ENCODE measurements at places on chromosomes 6 and 20. TPM values are rescaled to one million over a fixed set of nuclear protein-coding genes. Genes with fewer than 3 reads are reported as not detected.

GRCh38 chr6:15048367-15048766, 197.5 kb upstream of the JARID2 start:
- DNase-seq, result no peak

GRCh38 chr20:51212816-51213215, 189.9 kb upstream of the KCNG1 start:
- DNase-seq, result no peak

- DNase-seq, result no peak
Measured at GRCh38 chr20:58145506-58146080, 82.9 kb downstream of the ANKRD60 start.

GRCh38 chr6:14383393-14384174, 266.0 kb downstream of the CD83 start:
- no peak for DNase-seq

DNA sequence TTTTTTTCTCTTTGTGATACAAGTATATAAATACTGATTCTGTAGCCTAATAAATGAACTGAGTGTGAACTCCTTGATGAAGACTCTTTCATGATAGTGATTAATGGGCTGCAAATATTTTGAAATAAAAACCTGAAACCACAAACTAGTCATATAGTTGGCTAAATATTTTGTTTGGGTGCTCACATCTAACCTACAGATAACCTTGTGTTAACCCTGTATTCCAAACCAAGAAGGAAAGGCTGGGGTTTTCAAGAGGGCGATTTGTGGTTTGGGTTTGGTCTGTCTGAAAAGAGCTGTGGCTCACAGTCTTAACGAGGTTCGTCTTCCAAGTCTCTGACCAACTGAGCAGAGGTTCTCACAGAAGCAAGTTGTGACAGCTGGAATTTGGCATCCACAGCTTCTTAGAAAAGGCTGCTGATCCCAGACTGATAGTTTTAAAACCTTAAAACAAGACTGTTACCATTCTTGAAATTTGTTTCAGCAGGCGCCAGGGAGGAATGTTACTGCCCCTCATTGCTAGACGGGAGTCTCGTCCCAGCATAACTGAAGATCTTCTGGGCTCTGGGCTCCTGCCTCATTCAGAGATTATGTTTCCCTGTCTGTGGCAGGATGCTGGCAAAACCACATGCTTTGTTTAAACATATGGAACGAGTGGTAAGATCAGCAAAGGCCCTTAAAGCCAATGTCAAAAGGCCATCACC, 736.4 kb upstream of the MARCKS start:
- no peak for DNase-seq

Gene HCRTR2
- not detected for total RNA-seq
